ENCODE measurements at places on chromosomes 3 and 15.

DNA sequence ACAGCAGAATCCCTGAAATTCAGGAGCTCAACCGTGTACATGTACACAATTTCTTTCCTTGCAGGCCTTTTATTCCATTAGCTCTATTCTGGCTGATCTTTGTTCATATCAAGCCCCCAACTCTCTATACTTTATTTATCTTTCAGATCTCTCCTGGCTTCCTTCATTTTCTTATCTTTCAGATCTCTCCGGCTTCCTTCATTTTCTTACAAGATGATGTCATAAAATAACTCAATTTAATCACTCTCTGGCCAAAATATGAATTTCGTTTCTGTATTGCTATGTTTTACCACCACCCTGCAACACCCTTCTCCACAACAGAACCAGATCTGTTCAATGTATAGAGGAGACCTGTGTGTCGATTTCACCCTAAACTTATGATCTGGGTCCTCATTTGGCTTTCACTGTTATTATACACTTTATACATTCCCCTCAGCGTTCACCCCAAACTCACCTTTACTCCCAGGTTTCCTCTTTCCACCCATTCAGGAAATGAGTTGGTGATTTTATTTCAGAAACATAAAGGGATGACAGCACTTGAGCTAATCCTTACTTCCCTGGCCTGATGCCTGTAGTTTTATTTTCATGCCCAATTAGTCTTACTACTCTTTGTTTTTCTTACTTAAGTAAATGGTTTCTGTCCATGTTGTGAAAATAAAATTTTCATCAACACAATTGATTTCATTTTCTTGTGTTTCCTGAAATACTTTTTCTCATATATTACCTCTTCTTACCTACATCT is 195.5 kb downstream of the BCHE start:
- no peak for DNase-seq

DNA sequence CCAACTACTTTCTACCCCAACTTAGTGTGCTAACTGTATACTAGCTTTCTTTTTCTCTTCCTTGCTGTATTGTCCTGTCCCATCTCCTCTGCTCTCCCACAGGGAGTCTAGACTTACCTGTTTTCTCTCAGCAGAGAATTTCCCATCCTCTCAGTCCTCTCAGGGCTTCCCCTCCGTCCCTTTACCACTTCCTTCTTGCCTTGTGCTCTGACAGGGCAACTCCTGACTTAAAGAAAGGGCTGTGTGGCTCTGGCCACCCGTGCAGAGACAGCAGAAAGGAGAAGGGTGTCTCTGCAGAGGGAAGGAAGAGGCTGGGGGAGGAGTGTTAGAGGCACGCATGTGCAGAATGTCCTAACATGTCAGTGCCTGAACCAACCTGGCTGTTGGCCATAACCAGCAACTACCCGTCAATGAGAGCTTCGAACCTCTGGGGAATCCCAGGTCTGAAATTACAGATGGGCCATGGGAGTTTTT is at the start of gene GCSAM:
GCSAM (minus strand) TSS at position 274 of the 474 bp plus-strand sequence; CDS start at position 146, 128 bp downstream.
- DNase-seq = peak; percentile 64

DNA sequence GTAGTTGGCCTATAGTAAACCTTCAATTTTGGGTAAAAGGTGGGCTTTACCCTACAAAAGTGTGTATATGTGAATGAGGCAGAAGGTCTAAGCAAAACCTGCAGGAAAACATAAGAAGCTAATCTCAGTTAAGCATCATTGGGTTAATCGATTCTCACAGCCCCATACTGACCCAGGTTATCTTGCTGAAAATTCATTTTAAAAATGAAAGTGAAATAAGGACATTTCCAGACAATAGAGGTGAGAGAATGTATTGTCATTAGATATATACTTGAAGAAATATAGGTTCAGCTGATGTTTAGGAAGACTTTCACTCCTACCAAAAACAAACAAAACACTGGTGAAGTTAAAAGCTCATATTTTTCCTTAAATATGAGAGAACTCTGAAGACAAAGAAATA is 85.6 kb downstream of the MCF2L2 start:
- DNase-seq = no peak

DNA sequence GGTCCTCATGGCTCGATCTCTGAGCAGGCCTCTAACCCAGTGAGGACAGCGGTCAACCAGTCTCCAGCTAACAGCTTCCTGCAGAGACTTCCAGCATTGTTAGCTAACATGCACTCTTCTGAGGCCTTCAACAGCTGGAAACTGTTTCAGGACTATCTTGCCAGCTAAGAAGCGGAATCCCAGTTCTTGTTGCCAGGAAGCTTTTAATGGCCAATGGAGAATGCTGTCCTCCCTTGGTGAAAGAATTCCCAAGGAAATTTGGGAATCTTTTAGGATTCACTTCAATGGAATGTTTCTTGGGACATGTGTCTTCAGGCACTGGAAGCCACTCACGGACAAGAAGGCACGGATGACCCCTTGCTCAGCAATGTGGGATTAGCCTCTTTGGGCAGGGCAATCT is 91.7 kb downstream of the CEMIP start:
- DNase-seq = no peak

DNA sequence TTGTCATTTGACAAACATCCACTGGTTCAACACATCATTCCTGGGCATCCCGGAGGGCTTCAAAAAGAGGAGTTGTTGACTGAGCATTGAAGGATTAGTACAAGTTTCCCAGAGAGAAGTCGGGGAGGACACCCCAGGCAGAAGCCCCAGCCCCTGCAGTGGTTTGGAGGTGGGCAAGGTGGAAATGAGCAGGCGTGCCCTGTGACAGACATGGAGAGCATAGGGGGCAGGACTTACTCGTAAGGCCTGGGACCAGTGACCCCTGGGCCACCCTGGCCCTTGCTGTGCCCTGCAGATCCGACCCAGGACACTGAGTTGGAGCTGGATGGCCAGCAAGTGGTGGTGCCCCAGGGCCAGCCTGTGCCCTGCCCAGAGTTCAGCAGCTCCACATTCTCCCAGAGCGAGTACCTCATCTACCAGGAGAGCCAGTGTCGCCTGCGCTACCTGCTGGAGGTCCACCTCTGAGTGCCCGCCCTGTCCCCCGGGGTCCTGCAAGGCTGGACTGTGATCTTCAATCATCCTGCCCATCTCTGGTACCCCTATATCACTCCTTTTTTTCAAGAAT is 5.9 kb downstream of the PARP3 start:
- no peak for DNase-seq

- no peak for DNase-seq
Observed at GRCh38 chr3:170751083-170751898, 118.7 kb downstream of the RPL22L1 start.

DNA sequence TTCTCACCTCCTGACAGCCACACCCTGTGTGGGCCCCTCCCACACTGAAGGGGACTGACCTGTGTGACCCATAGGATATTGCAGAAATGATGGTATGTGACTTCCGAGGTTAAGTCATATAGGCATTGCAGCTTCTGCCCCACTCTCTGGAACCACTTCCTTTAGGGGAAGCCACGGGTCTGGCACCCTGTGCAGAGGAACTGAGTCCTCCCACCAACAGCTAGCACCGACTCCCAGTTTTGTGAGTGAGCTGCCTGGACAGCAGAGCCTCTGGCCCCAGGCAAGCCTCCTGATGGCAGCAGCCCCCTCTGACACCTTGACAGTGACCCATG is 24.6 kb upstream of the SLC6A6 start:
- DNase-seq = peak; percentile 30

DNA sequence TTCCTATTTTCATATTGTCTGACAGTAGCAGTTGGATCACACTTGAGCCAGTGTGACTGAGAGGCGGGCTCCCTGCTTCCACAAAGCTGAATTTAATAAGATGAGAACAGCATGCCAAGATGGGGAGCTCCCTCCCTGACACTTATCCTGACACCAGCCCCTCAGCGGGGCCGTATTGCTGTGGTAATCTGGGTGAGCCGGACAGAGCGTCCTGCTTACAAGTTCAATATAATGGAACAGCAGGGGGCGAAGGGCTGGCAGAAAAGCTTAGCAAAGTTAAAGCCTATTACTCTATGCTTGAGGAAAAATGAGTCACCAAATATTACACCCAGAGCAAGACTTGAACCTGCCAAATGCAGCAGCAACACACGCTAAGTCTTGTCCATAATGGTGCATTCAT is 163.8 kb upstream of the CMC1 start:
- DNase-seq = no peak

GRCh38 chr3:115659253-115660220 is 36.2 kb downstream of the GAP43 start:
- DNase-seq = no peak

- no peak for DNase-seq
Observed at GRCh38 chr3:123424321-123424998, 24.4 kb downstream of the ADCY5 start.

DNA sequence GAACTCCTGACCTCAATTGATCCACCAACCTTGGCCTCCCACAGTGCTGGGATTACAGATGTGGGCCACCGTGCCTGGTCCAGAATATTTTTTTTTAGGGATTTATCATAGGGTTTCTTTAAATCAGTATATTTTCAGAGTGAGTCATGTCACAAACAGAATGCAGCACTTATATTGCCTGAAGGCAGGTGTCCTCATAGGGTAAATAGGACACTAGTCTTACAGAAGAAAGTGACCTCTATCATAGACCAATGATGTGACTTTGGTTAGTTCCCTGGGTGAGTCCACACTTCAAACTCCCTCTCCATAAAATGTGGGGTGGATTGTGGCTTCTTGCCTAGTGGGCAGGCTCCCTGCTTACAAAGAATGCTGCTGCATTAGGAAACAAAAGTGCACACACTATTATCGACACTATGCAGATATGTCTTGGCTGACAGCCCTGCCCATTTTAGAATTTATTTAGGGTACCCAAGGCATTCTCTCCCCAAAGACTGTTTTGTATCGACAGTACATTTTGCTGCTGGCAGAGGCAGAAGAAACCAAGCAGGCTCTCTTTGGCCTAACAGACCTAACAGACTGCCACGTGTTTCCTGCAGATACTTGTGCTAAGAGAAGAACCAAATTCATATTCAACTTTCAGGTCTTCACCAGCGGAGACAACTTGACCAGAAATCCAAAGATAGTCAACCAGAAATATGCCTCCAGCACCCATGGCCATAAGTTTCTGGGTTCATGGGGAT is 125.0 kb downstream of the MOBP start:
- no peak for DNase-seq

DNA sequence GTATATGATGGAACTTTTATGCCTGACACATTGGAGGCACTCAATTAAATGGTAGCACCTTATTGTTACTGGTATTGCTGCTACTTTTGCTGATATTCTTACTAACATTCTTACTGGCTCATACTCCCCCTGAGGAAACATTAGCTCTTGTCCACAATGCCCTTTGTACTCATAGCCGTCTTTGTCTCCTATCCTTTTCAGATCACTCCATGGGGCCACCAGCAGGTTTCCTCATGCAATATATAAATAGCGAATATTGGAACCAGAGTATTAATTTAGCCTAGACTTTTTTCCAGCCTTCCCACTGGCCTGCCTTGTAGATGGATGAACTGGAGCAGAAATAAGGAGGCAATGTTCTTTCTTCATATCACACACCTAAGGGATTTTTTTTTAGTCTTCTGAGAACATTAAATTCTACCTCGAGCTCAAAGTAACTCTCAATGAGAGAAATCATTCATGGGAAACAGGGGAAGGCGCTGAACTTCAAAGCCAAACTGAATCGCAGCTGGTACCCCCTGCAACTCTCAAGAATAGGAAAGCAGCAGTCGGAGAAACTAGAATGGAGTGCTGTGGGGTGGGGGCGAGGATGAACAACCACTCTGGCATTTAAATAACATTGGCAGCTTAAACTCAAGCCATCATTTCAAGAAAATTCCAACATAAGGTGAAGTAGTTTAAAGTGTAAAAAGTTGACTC is 300.3 kb downstream of the TAFA4 start:
- no peak for DNase-seq

- DNase-seq = no peak
Observed at GRCh38 chr15:35740761-35741160, 194.8 kb upstream of the DPH6 start.

DNA sequence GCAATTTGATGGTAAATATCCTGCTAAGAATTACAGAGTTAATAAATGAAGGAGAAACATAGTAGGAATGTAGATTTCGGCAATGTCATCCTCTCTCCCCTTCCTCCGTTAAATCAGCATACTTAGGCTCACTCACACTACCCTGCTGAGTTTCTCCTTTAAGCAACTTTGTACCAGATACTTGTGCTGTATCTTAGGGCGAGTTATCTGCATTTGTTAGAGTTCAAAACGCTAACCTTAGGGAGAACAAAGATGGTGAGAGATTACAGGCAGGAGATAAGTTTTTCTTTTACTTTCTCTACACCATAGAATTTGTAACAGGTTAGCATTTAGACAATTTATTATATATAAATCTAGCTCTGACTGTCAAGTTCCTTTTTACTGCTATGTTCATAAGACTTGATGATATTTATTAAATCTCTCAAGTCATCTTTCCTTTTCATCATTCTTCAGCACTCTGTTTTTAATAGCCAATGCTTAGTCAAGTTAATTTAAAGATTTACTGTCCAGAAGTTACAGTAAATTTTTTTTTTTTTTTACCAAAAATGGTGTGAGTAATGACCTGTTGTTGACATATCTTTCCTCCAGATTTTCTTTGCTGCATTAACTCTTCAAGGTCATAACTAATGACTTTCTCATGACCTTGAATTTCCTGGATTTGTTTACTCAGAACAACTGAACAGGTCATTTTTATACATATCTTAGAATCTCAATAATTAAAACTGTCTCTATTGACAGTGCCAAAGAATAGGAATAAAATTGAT is 22.2 kb downstream of the SUCNR1 start:
- DNase-seq = no peak

DNA sequence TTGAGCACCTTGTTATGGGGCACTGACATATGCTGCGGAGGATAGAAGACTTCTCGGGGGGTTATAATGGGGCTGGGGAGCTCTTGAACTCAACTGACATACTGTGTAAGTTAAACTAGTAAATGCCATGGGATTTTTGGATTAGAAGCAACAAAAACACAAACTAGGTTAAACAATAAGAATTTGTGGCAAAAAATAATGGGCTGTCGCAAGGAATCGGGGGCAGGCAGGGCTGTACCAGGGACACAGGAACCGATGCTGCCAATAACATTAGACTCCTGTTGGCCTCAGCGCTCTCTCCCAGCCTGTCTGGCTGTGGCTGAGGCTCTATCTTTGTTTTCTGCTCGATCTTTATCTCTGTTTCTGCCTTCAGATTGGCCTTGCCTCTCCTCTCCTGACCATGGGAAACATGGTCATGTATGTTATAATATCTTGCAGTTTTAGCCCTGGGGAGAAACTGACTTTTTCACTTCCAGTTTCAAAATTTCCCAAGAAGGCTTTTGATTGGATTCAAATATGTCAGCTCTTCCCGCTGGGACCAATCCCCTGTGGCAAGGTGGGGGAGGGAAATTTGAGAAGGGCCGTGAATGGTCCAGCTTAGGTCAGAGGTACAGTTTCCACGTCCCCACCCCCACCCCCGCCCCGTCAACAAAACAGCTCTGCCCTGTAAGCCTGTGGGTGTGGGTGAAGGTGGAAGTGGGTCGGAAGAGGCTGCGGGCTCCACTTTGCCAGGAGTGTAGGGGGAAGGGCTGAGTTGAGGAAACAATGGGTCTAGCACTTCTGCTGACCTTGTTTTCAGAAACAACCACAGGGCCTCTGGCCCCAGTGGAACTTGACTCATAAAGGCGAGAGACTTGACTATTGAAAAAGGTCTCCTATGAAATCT is 161.1 kb upstream of the TBL1XR1 start:
- peak; percentile 51 for DNase-seq

Measured in activated T-cell treated with anti-CD3 and anti-CD28 coated beads, Interleukin-2, amount 50 U/mL, for 1 hour (primary cell).